GM06990 (cell line): ENCODE measurements at places on chromosomes 4 and X.

DNA sequence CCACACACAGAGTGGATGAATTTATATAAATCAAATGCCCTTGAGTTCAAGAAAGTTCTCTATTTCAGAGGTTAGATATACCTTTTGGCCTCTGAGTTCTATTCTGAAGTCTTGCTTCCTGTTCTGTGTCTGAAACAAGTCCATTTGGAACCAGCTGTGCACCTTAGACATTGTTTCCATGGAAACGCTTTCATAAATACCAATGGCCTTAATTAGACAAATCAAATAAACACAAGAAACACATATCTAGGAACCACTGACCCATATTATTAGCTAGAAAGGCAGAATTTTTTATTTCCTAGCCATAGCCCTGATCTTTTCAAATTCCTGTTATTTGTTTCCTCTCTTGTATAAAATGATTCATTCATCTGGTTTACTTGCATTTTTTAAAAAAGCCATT lies 8.4 kb upstream of the C4orf54 start:
- DNase-seq: no peak

- no peak for DNase-seq
Measured at GRCh38 chr4:157888281-157888680, 284.5 kb downstream of the GASK1B start.

DNA sequence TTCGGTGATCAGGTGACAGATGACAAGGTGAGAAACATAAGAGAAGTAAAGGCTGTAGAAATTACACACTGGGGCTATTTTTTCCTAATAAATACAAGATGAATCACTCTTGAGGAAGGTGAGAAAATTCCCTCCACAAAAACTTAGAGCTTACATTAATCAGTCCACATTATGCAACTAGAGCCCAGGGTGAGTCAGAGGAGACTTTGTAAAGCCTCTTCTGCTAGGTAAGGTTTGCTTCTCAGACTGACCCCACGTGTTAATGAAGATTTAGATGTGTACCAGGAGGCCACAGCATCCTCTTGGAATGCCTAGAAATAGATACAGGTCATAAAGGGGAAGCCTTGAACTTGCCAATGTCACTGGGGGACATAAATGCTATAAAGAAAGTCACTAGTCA lies 396.0 kb upstream of the SMIM31 start:
- no peak for DNase-seq

DNA sequence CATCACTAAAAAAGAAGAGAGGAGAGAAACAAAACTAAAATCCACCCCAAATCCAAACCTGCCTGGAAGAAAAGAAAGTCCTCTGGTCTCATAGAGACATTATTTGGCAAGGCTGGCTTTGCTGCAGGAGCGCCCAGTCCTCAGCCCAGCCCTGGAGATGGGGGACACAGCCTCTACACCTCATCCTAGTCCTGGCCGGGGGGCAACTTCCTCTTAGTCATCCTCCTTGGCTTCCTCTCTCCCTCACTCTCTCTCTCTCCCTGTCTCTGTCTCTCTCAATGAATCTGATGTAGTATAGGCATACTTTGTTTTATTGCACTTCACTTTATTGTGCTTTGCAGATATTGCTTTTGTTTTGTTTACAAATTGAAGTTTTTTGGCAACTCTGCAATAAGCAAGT lies 55.8 kb upstream of the MAGEB10 start:
- no peak for DNase-seq

DNA sequence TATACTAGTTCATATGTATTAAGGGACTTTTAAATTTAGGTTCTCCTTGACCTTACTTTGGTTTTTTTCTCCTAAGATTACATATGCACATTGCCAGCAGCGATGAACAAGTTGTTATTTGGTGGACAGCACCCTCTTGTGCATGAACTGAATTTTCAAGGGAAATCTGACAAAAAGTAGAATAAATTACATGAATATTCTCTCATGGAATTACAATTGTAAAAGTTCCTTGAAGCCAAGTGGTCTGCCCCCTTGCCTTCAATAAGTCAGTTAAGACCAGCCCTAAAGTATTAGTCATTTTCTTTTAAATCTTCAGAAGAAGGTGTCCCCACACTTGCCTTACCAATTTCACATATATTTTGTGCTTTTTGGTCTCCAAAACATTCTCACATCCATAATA lies 30.7 kb upstream of the SMARCA5 start:
- peak; percentile 13 for DNase-seq

GRCh38 chrX:51494409-51494808 lies 2.0 kb downstream of the NUDT11 start:
- no peak for DNase-seq

- no peak for DNase-seq
Measured at GRCh38 chrX:151815398-151815797, 80.9 kb downstream of the CNGA2 start.

DNA sequence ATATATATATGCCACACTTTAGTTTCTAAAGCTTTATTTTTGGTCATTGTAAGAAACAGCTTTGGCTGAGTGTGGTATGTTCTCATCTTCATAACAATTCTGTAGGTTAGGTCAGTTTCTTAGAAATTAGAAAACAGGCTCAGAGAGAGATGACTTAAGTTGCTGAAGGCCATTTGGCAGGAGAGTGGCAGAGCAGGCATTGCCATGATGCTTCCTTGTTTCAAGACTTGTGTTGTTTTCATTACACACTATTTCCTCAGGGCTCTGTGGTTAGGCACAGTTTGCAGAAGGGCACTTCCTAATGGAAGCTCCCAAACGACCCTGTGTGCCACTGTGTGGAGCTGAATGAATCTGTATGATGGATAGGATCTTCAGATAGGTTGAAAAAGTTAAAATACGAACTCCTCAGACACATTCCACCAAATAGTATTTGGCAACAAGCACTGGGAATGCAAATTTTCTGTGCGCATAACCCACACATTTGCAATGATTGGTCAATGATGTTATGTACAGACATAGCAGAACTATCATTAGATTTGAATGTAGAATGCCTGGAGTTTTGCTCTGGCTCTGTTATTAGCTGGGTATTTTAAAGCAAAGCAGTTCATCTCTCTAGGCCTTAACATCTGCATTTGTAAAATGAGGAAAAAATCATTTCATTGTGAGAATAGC lies 274.3 kb upstream of the HS3ST1 start:
- DNase-seq: no peak

DNA sequence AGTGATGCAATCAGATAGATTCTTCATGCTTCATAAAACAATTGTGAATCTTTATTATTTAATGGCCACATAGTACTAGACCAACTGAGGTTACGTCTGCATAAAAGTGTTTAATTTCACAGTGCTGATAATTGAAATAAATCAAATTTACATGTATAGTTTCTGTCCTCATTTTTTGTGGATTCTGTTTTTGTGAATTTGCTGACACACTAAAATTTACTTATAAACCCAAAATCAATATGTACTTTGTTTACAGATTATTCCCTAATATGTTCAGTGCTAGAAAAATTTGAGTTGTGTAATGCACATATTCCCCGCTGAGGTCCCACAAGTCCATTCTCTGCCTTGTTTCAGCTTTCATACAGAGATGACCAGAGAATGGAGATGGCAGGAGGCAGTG lies 759.8 kb downstream of the CENPC start:
- no peak for DNase-seq

DNA sequence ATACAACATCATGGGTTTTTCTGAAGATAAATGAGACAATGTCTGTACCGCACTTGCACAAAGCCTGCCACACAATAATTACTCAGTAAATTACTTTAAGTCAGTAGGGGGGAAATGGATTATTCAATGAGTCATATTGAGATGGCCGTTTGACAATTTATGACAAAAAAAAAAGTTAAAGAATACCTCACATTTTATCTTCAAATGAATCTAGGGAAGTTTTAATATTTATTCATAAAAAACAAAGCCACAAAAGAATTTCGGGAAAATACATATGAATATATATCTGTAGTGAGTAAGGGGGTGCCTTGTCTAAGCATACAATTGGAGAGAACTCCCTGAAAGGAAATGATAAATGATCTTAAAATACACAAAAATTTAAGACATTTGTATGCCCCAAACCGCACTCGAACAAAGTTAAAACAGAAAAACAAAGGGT lies 197.0 kb upstream of the SLC7A11 start:
- no peak for DNase-seq

GRCh38 chr4:86278126-86278525 lies 81.7 kb downstream of the MAPK10 start:
- no peak for DNase-seq

DNA sequence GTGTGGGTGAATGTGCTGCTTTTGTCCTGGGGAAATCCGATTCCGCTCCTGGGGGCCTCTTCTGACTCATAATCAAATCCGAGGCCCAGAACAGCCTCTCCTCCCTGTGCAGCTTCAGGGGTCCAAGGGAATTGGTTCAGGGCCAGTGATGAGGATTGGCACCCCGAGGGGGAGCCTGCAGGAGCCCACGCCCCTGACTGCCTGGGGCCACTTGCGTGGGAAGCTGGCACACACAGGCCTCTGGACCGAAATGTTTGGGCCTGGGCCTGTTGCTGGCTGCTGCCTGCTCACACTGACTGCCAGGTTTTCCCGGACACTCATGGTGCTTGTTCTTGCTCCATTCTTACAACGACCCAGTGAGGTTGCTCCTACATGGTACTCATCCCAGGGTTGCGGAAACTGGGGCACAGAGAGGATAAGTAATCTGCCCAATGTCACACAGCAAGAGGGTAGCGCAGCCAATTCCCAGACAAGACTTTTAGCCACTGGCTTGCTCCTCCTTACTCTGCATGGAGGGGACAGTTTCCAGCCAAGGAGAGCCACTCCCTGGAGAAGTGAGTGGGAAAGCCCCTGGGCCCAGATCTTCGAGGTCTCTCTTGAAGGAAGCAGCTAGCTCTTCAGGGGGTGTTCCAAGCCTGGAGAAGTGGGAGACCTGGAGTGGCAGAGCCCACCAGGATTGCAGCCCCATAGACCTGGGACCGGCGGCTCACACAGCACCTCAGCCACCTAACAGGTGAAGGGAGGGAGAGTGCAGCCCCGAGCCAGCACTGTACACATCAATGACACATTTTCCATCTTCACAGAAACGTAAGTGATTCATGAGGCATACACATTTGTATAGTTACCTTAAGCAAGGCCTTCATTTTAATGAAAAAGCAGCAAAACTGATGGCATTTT lies 20.3 kb downstream of the CFAP99 start:
- no peak for DNase-seq

GRCh38 chrX:154458954-154459778 lies 1.1 kb downstream of the PLXNA3 start:
- DNase-seq: no peak

DNA sequence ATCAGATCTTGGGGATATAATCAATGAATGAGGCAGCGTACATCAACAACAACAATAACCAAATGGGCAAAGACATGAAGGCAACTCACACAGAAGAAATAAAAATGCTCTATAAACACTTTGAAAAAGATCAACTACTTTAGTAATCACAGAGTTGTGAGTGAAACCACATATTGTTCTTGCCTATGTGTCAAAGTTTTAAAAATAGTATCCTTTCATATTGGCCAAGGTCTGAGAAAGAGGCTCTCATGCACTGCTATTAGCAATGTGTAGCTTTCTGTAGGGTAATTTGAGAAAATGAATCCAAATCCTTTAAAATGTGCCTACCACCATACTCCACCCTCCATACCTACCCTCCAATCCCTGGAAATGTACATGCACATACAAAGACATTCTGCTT lies 25.0 kb downstream of the COQ2 start:
- no peak for DNase-seq

DNA sequence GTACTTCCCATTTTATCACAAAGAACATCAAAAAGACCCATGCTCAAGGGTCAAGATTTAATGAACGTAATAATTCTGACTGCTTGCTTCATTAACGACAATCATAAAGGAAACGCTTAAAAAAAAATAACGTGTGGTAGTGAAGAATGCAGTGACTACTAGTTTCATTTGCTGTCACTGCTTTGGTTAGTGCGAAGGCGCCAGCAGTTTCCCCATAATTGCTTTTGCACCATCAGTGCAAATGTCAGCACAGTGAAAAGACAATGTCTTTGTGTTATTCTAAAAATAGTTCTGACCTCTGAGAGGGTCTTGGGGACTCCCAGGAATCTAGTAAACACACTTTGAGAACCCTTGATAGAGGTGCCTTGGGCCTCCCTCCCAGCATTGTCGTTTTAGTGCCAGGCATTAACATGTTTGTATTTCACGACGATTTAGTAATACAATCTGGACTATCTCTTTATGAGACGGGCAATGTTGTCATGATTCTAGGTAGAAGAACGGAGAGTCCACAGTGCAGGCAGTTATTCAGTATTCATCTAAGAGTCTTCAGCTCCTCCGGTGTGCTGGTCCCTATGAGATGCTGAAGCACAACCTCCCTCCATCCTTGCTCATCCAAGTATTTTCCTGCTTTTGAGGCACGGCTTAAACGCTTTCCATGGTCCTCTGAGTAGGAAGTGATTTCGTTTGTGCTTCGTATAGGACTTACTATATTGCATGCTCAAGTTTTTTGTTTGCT lies 71.0 kb downstream of the AFF1 start:
- DNase-seq: peak; percentile 46

- DNase-seq: no peak
Measured at GRCh38 chrX:525134-525533, 105.5 kb upstream of the SHOX start.

- no peak for DNase-seq
Measured at GRCh38 chrX:139898334-139898733, 34.5 kb downstream of the ATP11C start.
